ENCODE measurements at places on chromosomes 6 and 20. TPM values are rescaled to one million over a fixed set of nuclear protein-coding genes. Genes with fewer than 3 reads are reported as not detected.

The GSTA3 gene
- not detected for total RNA-seq

The ENPP5 gene
- total RNA-seq: 2.8 TPM

The ID1 gene
- total RNA-seq: 98.9 TPM

The ACTL10 gene
- total RNA-seq: 0.19 TPM

The MRPS10 gene
- total RNA-seq: 62.3 TPM

The RCAN2 gene
- total RNA-seq: 273 TPM

The UFL1 gene
- total RNA-seq: 22.1 TPM

The OR2B6 gene
- total RNA-seq: not detected

The TREM1 gene
- 1.2 TPM for total RNA-seq

The NOX3 gene
- not detected for total RNA-seq

The HLA-DMB gene
- total RNA-seq: 8.8 TPM

The CD109 gene
- 7.3 TPM for total RNA-seq

The TCP1 gene
- total RNA-seq: 170 TPM

The SPATS1 gene
- total RNA-seq: not detected

The ARFGEF3 gene
- total RNA-seq: 1.4 TPM

The SLC22A2 gene
- not detected for total RNA-seq

The CGA gene
- 0.49 TPM for total RNA-seq

The LST1 gene
- 9.0 TPM for total RNA-seq

The RRAGD gene
- total RNA-seq: 126 TPM

The LRFN2 gene
- not detected for total RNA-seq

The DACT2 gene
- 1.0 TPM for total RNA-seq

The PLEKHG1 gene
- total RNA-seq: 10.2 TPM

The TMEM74B gene
- total RNA-seq: 2.9 TPM

The TFAP2C gene
- 0.22 TPM for total RNA-seq

The RBPJL gene
- total RNA-seq: not detected

The ESR1 gene
- total RNA-seq: 1.4 TPM

The DEFB129 gene
- total RNA-seq: not detected

The LZTS3 gene
- 19.6 TPM for total RNA-seq

The WDR46 gene
- total RNA-seq: 15.9 TPM
